Muscle of leg (tissue), 16 donors: ENCODE measurements at places on chromosomes 11 and 22. TPM values are rescaled to one million over a fixed set of nuclear protein-coding genes. Genes with fewer than 3 reads are reported as not detected.

DEUP1 gene
- not detected for polyA plus RNA-seq

SPA17 gene
- 4.5 TPM for polyA plus RNA-seq

OR6A2 gene
- not detected for polyA plus RNA-seq

RFPL3 gene
- not detected for polyA plus RNA-seq

LRRC4C gene
- 1.8 TPM for polyA plus RNA-seq

C1QTNF5 gene
- polyA plus RNA-seq = 41.9 TPM

SPI1 gene
- 5.8 TPM for polyA plus RNA-seq

KDM4F gene
- not detected for polyA plus RNA-seq

PRAME gene
- not detected for polyA plus RNA-seq

PHOX2A gene
- 0.21 TPM for polyA plus RNA-seq

TSGA10IP gene
- not detected for polyA plus RNA-seq

IFITM10 gene
- polyA plus RNA-seq = 0.21 TPM

OR52E8 gene
- not detected for polyA plus RNA-seq

DYNC2H1 gene
- polyA plus RNA-seq = 13.9 TPM

PKP3 gene
- 0.86 TPM for polyA plus RNA-seq

ZC3H7B gene
- polyA plus RNA-seq = 42.2 TPM

CHORDC1 gene
- polyA plus RNA-seq = 35.1 TPM
